ENCODE measurements at places on chromosomes 16 and 17.

- DNase-seq = peak; percentile 24
These were observed at the start of gene FBXO47 for GRCh38 chr17:38967290-38967738. Gene FBXO47, minus strand, starts transcription at chr17:38967403. Its CDS starts 4,378 bp downstream, at chr17:38963025.

DNA sequence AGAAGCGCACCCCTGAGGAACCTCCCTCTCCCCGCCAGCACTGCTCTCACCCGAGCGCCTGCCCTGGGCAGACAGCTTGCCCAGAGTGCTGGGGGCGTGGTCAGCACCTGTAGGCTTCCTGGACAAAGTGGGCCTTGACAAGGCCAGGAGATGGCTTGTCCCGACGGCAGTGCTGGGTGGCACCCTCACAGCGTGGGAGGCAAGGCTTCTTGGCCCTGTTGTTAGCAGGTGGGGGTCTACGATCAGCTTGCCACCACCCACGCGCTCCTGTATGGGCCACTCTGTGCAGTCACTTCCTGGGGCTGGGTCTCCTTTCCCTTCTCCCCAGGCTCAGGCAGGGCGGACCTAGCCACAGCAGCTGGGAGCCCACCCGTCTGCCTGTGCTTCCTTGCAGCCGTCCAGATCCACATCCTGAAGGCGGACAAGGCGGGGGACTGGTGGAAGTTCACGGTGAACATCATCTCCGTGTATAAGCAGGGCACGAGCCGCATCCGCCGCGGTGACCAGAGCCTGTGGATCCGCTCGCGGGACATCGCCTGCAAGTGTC, 218.0 kb downstream of the NTN1 start:
- peak; percentile 44 for DNase-seq

DNA sequence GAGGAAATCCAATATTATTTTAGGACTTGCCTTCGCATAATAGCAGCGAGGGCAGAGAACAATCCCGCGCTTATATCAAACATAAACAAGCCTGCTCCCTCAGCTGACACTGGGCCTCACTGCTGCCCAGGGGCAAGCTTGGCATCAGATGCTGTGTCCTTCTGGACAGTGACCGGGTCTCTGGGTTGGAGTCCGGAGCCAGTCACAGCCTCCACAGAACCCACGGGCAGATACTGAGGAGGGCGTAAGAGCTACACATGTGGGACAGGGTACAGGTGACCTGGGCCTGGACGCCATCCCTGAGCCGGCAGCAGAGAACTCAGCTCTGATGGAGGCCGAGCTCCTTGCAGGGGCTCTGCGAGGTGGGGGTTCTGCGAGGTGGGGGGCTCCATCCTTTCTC, 14.7 kb upstream of the ZNF469 start:
- no peak for DNase-seq

DNA sequence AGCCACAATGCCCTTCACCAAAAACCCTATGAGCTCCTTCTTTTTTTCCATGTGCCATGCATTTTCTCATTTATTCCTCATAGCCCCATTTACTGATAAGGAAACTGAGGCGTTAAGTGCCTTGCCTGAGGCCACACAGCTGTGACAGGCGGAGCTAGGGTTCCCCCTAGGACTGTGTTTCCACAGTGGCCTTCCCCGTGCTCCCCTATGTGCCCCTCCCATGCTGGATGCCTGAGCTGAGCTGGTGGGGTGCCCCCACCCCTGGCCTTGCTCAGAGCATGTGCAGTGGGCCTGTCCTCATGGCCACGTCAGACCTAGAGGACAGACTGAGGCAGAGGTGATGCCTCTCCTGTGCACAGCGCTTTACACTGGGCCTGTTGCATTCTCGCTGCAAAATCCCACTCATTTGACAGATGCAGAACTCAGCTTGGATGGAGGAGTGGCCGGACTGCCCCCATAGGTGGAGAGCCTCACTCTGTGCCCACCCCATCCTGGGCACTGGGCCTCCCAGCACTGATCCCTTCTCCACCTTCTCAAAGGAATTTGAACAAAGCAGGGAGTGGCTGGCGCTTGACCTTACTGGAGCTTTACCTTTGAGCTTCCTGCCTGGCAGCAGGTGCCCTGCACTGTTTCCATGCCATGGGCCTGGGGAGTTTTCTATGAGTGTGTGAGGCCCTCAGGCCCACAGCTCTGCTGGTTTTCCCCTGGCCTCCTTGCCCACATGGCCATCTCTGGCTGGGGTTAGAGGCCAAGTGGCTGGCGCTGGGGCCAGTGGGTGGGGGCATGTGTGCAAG, 2.6 kb downstream of the MAP2K3 start:
- no peak for DNase-seq

GRCh38 chr16:11236461-11237254, 19.3 kb downstream of the SOCS1 start:
- no peak for DNase-seq

GRCh38 chr17:82022981-82023446, at the start of gene LRRC45:
Gene LRRC45, plus strand, starts transcription at chr17:82023305. Its CDS starts 339 bp downstream, at chr17:82023644.
- peak; percentile 99 for DNase-seq

GRCh38 chr17:68356520-68356919, 65.2 kb downstream of the ARSG start:
- peak; percentile 44 for DNase-seq

DNA sequence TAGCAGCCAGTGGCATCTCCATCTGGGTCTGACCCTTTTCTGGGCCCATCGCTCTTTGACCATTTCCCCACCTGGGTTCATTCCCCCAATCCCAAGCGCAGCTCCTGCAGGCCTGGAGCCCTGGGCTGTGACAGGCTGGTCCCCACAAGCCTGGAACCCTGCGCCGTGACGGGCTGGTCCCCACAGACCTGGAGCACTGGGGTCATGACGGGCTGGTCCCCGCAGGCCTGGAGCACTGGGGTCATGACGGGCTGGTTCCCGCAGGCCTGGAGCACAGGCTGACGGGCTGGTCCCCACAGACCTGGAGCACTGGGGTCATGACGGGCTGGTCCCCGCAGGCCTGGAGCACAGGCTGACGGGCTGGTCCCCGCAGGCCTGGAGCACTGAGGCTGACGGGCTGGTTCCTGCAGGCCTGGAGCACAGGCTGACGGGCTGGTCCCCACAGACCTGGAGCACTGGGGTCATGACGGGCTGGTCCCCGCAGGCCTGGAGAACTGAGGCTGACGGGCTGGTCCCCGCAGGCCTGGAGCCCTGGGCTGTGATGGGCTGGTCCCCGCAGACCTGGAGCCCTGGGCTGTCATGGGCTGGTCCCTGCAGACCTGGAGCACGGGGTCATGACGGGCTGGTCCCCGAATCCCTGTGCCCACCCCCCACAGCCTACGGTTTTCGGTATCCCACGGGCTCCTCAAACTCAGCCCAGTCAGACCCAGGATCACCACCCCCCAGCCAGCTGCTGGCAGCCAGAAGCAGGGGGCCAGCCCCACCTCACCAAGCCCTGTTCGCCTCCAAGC, 16.6 kb downstream of the TMC6 start:
- no peak for DNase-seq

DNA sequence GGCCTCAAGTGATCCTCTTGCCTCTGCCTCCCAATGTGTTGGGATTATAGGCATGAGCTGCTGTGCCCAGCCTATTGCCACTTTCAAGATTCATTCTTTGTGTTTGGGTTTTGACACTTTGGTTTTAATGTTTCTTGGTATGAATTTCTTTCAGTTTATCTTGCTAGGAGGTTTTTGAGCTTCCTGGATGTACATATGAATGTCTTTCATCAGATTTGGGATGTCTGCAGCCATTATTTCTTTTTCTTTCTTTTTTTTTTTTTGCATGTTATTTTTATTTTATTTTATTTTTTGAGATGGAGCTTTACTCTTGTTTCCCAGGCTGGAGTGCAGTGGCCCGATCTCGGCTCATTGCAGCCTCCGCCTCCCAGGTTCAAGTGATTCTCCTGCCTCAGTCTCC, 18.5 kb downstream of the MRPL45 start:
- no peak for DNase-seq

DNA sequence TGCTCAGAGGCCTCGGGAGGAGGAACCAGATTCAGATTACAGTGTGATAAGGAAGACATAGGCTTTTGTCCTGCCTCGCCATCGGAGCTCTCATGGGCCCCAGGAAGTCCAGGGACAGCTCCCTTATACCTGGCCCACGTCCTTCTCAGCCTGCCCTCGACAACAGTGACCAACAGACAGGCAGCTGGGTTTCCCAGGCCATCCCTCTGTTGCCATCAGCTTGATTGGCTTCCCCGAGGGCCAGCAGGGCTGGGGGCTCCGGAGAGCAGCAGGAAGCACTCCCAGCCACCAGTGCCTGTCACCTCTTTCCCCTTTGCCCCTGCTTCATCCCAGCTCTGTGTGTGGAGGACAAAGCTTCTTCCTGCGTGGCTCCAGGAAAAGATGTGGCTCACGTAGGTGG, 17.6 kb downstream of the CD300A start:
- DNase-seq = no peak

GRCh38 chr16:66858740-66859396, 14.7 kb downstream of the CA7 start:
- no peak for DNase-seq

DNA sequence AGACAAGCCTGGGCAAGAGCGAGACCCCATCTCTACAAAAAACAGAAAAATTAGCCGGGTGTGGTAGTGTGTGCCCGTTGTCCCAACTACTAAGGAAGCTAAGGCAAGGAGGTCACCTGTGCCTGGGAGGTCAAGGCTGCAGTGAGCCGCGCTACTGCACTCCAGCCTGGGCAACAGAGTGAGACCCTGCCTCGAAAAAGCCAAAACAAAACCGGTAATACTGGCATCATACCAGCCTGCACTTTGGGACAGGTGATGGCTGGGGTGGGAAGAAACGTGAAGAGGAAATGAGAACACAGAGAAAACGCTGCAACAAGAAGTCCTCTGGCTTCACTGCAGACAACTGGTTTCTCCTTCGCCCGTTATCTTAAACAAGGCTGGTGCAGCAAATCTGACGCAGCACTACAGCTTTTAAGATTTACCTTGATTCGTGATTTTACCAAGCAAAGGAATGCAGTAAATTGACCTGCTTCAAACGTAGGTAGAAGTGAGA, 725 bp upstream of the CASC3 start:
- DNase-seq = no peak

- DNase-seq = no peak
These were observed 27.0 kb upstream of the SLC35B1 start for GRCh38 chr17:49734515-49735490.

- no peak for DNase-seq
These were observed 3.0 kb downstream of the ABHD15 start for GRCh38 chr17:29563816-29564215.

GRCh38 chr16:6964679-6965078, 368.0 kb upstream of the RBFOX1 start:
- no peak for DNase-seq

DNA sequence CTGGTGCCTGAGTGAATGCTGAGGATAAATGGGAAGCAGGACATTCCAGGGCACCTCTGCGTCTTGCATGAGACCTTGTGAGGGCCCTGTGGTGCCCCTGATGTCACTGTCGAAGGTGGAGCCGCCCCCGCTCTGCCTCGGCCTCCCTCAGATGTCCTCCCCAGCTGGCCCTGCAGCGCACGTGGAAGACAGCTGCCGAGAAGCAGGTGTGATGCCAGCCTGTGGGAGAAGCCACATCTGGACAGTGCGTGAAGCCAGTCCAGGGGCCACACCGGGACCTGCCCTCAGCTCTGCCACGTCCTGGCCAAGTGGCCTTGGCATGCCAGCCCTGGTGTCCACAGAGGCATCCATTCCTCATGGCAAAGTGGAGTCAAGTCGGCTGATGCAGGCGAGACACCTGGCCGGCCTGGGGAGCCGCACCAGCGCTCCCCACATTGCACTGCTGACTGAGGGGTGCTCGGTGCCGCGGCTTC, 21.6 kb upstream of the METRNL start:
- DNase-seq = no peak

DNA sequence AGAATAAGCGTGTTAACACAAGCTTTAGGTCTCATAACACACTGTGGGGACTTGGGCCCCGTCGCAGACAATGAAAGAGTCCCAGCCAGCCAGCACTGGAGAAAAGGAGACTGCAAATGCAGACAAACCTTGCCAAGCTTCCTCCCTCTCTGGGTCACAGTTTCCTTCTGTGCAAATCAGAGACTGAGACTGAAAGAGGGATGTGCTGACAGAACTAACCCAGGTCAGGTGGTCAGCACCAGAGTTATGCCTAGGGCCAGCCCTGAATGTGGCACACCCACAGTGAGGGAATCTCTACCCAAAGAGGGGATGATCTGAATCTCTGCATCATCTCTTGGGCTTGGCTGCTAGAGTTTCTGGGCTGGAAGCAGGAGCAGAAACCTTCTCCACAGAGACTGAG, 282.3 kb upstream of the CCL2 start:
- no peak for DNase-seq

DNA sequence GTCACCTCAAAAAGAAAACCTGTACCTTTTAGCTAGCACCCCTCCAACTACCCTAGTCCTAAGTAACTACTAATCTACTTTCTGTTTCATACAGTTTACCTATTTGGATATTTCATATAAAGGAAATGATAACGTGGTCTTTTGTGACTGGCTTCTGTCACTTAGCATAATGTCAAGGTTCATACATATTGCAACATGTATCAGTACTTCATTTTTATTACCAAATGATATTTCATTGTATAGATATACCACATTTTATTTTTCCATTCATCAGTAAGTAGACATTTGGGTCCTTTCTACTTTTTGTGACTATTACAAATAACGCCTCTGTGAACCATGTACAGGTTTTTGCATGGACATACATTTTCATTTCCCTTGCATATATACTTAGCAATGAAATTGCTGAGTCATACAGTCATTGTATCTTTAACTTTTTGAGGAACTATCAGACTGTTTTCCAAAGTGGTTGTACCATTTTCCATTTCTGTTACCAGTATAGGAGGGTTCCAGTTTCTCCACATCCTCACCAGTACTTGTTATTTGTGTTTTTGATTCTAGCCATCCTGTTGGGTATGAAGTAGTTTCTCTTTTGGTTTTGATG, 23.7 kb downstream of the MOSMO start:
- DNase-seq = no peak

DNA sequence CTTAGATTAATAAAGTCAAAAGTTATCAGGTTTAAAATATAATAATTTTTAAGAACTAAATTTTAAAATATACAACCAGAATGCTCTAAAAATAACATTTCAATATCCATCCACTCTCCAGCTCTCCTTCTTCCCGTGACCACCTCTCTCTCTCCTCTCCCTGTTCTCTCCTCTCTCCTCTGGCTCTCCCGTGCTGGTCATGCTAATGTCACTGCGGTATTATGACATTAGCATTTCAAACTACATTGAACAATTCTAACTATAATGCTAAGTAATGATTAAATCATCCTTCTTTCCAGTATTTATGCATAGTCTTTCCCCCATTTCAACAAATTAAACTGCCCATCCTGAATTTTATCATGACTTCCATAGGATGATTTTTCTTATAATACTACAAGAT, 154.7 kb downstream of the CEP112 start:
- no peak for DNase-seq

- peak; percentile 76 for DNase-seq
These were observed 25.9 kb downstream of the GRIN2C start for GRCh38 chr17:74833501-74834377.

DNA sequence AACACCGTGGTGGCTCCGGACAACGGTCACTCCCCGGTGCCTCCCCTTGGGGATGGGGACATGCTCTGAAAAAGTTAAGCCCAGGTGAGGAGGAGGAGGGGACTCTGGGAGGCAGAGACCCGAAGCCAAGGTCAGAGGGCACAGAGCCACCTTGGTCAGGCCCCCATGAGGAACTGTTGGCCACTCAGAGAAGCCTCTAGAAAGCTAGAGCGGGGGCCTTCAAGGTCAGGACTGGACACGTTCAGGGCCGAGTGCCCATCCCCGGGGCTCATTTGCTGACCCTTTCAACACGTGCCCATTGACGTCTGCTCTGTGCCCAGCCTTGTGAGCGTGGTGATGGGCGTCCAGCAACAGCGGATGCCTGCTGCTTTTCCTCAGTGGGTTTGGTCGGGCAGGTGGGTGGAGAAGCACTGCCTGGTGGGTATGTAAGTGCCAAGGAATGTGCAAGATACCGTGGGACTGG, 38.2 kb downstream of the HASPIN start:
- DNase-seq = no peak

Measured in GM19239 (cell line).